ENCODE measurements at places on chromosomes 2 and 18. TPM values are rescaled to one million over a fixed set of nuclear protein-coding genes. Genes with fewer than 3 reads are reported as not detected.

DNA sequence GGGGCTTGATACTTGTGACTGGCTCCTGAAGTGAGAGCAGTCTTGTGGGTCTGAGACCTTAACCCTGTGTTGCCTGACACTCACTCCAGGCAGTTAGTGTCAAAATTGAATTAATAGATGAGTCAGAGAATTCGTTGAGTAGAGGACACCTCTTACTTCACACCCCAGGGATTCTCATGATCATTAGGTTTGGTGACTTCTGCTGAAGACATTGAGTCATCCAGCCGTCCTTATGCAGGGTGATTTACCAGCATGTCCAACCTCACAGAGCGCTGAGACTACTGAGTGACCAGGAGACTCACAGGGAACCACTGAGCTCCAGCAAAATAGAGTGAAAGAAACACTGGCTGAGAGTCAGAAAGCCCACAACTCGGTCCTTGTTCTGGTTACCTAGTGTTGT, 36.0 kb upstream of the EVA1A start:
- H3K4me3 ChIP-seq: no peak overlapping the region
- no peak overlapping the region for H3K27ac ChIP-seq
- no peaks in the 10 kb centered on the region for H3K4me1 ChIP-seq
- H3K27me3 ChIP-seq: no peaks in the 10 kb centered on the region
- no peak for DNase-seq

DNA sequence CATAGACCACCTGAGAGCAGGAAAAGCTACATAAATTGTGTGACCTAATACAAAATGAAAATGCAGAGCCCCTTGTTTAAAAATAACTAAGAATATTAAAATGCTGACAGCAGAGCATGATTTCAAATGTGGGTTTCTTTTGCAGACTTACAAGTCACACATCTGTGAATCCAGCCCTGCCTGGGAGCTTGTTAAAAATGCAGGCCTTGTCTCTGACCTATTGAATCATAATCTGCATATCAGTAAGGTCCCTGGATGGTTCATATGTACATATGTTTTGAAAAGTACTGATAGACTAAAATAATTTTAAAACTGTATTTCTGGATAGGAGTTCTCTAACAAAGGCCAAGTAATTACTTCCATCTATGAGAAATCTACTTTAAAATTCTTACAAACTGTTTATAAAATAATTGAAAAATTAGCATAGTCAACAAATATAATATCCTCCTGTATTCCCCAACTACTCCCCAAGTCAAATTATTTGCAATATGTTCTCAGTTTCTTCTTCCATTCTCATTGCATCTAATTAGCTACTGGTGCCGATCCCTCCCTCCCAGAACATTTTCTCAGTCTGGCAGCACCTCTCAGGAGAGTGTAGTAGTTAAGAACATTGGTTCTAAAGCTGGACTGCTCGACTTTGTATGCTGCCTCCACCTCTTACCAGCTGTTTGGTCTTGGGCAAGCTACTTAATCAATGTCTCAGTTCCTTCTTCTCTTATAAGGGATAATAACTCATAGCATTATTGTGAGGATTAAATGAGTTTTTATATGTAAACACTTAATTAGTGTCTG, 1040.4 kb upstream of the CDH2 start:
- H3K36me3 ChIP-seq: no peaks in the 10 kb centered on the region
- no peak overlapping the region for H3K27ac ChIP-seq
- no peak overlapping the region for H3K4me3 ChIP-seq
- no peak for DNase-seq
- H3K4me1 ChIP-seq: no peaks in the 10 kb centered on the region

DNA sequence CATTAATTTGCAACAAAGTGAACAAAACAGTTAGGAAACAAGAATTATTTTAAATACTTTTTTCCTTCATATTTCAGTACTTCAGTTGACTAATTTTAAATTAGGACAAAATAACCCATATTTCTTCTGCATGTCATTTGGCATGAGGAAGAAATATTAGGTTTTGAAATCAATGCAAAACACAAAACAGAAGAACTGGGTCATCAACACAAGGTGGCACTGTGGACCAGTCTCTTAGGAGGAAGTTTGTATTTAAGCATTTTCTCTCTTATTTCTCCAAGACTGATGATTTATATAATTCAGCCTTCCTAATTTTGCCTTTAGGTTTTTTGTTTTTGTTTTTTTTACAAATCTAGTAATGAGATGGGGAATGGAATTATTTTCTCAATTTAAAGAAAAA, 352.8 kb upstream of the KCNH7 start:
- no peaks in the 10 kb centered on the region for H3K4me1 ChIP-seq
- no peak for DNase-seq
- no peaks in the 10 kb centered on the region for H3K36me3 ChIP-seq
- no peak overlapping the region for H3K4me3 ChIP-seq
- H3K27ac ChIP-seq: no peak overlapping the region

The RIT2 gene
- not detected for total RNA-seq

DNA sequence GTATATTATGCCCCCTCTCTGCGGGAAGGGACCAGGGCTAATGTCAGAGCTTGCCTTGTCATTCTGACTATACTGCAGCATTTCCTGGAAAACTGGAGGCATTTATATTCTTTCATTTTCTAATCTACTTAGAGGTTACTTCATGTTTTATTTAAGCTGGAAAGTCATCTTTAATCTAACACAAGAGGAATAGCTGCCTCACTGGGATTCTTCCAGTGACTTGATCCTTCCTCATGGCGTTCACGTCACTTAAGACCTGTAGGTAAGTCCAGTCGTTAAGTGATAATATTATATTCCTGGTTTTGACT, 727.6 kb upstream of the DDX18 start:
- DNase-seq: no peak
- H3K27me3 ChIP-seq: no peaks in the 10 kb centered on the region
- no peak overlapping the region for H3K27ac ChIP-seq
- H3K4me1 ChIP-seq: no peaks in the 10 kb centered on the region

The STON1 gene
- 6.9 TPM for total RNA-seq

DNA sequence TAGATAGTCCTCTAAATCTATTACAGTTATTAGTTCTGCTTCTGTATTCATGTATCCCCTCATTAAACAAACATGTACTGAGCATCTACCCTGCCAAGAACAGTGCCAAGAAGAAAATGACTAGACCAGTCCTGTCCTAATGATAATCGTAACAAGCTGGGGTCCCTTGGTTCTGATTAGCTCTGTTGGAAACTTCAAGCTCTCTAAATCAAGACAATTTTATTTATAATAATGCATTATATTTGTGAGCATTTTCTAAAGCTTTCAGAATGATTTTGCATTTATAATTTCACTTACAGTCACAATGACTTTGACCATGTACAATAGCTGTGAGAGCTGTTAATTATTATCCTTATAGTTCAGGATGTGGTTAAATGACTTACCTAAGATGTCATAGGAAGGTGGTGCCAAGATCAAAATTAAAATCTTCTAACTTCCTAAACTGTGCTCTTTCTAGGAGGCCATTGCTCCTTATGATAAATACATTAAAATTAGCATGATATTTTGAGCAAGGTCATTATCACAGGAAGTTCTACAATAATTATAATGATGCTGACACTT, 336.5 kb upstream of the SLC39A10 start:
- no peak overlapping the region for H3K4me3 ChIP-seq
- no peak overlapping the region for H3K27ac ChIP-seq
- no peaks in the 10 kb centered on the region for H3K4me1 ChIP-seq
- DNase-seq: no peak
- H3K27me3 ChIP-seq: no peaks in the 10 kb centered on the region

GRCh38 chr2:61247204-61247812, 85.3 kb downstream of the C2orf74 start:
- H3K4me1 ChIP-seq: no peaks in the 10 kb centered on the region
- no peak overlapping the region for H3K27ac ChIP-seq
- H3K4me3 ChIP-seq: no peak overlapping the region
- no peak for DNase-seq
- no peaks in the 10 kb centered on the region for H3K27me3 ChIP-seq

The ACVR1C gene
- 0.36 TPM for total RNA-seq

The LAMA1 gene
- not detected for total RNA-seq

The CERKL gene
- not detected for total RNA-seq

The DLX2 gene
- total RNA-seq: not detected

- peaks cover 14% of the 10 kb centered on the region for H3K27me3 ChIP-seq
- H3K4me3 ChIP-seq: no peak overlapping the region
- no peak for DNase-seq
- H3K27ac ChIP-seq: no peak overlapping the region
These were observed 161.3 kb downstream of the INSIG2 start for GRCh38 chr2:118249531-118249930.

DNA sequence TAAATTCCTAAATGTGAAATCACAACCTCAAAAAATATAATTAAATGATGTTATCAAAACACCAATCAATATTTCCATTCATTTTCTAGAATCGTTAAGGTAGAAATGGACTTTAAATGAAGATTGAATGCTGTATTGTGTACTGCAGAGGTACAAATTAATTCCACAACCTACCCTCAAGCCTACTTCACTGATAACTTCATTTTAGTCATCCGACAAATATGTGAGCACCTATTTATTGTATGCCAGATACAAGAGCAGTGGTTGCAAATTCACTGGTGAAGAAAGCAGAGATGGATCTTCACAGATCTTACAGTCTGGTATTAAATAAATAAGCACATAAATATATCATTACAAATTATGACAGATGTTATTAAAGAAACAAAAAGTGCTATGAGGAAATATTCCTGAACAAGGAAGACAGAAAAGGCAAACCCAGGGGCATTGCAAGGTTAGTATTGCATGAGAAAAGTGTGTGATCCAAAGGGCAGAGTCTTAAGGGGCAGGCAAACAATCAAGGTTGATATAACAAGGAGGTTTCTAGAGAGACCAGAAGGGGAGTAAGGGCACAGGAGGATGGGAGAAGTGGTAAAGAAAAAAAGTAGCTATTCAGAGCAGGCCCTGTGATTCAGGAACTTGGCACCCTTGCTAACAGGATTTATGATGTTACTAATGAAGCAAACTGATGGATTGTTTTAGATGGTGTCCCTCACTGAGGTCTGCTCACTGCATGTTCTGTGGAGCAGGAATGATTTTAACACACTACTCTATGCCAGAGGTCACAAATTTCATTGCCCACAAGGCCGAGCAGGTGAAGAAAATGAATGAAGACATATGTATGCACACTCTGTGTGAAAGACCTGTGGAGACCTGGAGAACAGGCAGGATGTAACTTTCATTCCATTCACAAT, 128.0 kb upstream of the CCDC150 start:
- peaks cover 37% of the 10 kb centered on the region for H3K4me1 ChIP-seq
- no peak overlapping the region for H3K4me3 ChIP-seq
- no peak for DNase-seq
- H3K27me3 ChIP-seq: no peaks in the 10 kb centered on the region
- peak overlapping the region; percentile 7 for H3K27ac ChIP-seq

GRCh38 chr2:109452318-109453305, 161.2 kb downstream of the SEPTIN10 start:
- no peaks in the 10 kb centered on the region for H3K27me3 ChIP-seq
- H3K4me3 ChIP-seq: no peak overlapping the region
- DNase-seq: no peak
- H3K4me1 ChIP-seq: peaks cover 48% of the 10 kb centered on the region
- no peaks in the 10 kb centered on the region for H3K36me3 ChIP-seq

All from left ventricle myocardium inferior (tissue), 1 donor.